ENCODE measurements at places on chromosomes 6 and 20.

- no peak for DNase-seq
These were observed 5.3 kb downstream of the ISM1 start for GRCh38 chr20:13226367-13226766.

DNA sequence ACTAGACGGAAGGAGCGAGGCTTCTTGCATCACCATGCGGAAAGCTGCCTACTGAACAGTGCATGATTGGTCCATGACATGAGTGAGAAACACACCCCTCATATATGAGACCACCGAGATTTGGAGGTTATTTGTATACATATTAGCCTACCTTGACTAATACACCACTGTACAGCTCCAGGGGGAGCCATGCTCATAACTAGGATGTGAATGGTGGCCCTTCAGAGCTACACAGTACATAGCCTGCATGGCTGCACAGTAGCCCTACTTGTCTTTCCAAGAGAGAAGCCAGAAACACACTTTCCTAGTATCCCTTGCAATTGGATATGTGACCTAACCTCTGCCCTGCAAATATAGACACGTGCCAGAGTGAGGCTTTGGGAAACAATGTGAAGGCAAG, 21.8 kb upstream of the MCUR1 start:
- no peak for DNase-seq

GRCh38 chr6:123089226-123089625, 93.2 kb downstream of the CLVS2 start:
- no peak for DNase-seq

DNA sequence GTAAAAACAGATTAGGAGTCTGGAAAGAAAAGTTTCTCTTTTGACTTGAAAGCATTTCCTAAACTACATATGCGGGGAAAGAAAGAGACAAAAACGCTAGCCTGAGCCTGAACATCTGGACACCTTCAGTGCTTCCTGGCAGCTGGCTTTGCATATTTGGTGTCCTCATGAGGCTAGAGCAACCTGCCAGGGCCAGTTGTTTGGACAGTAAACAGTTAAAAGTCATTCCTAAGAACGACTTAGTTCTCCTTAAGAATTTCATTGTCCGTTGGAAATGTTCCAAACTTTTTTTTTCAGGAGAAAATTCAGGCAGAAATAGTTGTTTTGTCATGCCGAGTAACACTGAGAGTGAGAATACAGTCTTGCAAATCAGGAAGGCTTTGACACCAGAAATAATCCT, 199.8 kb downstream of the SMOC2 start:
- no peak for DNase-seq

Measured in activated CD8-positive, alpha-beta memory T cell treated with anti-CD3 and anti-CD28 coated beads for 1 hour (primary cell).